HS-27A (cell line): ENCODE measurements at places on chromosomes 16 and 17.

DNA sequence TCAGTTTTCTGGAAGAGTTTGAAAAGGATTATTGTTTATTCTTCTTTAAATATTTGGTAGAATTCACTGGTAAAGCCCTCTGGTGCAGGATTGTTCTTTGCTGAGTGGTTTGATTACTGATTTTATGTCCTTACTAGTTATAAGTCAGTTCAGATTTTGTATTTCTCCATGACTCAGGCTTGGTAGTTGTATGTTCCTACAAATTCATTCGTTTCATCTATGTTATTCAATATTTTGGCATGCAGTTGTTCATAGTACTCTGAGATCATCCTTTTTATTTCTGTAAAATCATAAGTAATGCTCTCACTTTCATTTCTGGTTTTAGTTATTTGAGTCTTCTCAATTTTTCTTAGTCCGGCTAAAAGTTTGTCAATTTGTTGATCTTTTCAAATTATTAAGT is 58.1 kb upstream of the CRYM start:
- DNase-seq = no peak

GRCh38 chr16:4586291-4586690 is 28.4 kb downstream of the UBALD1 start:
- DNase-seq = no peak

DNA sequence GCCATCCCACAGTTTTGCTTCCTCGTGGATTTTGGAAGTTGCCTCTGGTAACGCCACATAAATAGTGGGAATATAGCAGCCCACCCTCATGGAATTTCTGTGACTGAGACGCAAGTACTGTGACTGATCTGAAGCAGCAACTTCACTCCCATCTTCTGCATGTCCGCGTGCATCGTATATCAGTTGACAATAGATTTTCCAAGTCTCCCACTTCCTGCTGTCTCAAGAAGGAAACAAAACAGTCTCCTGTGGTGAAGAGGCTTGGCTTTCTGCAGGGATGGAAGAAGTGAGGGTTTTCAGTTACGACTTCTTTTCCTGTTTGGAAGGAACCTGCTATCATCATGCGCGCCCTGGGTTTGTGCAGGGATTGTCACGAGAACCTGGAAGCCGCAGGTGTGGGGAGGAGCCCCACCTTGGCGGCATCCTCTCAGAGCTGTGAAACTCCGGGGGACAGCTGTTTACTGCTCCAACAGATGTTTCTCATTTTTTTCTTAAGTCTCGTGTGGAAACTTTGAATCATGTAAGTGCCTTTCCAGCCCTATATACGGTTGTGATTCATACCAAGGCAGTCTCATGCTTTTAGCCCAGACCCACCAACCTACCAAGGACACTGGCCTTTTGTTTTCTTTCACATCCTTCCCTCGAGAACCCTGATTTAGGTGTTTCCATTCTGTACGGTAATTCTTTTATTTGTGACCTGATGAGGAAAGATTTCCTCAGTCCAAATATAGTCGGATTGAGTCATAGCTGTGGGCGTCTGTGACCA is 57.5 kb downstream of the WIPI1 start:
- DNase-seq = no peak

DNA sequence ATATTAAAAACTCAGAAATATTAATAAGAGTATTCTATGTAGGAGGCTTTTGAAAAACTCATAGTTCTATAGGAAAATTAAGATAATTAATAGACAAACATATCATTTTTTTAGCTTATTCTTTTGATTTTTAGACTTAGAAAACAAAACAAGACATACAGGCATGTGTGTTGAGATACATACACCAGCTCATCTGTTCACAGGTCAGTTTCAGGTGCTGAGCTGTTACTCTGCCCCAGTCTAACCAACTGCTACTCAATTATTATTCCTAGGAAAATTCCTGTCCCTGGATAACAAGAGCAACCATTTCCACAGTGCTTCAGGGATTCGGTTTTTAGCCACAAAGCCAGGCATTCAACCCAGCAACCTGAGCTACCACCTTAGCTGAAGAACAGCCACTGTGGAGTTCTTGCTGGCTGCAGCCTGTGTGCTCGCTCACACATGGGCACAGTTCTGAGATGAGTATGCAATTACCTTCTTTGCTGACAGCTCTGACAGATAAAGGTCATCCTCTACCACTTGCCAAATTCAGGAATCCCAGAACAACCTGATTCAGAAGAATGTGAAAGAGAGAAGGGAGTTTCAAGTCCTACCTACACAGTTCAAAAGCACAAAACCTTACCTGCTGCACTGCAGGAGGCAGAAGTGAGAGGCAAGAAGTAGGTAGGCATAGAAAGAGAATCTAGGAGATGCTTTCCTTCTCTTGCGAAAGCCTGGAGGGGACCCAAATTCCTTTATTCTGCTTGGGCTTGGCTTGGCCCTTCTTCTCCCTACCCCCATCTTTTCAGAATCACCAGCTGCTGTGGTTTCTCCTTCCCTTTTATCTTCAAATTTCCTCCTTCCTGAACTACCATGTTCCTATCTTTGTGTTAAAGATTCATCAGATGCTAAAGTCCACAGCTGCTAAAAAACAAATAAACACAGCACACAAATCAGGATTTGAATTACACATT is 62.7 kb downstream of the TEX2 start:
- no peak for DNase-seq

DNA sequence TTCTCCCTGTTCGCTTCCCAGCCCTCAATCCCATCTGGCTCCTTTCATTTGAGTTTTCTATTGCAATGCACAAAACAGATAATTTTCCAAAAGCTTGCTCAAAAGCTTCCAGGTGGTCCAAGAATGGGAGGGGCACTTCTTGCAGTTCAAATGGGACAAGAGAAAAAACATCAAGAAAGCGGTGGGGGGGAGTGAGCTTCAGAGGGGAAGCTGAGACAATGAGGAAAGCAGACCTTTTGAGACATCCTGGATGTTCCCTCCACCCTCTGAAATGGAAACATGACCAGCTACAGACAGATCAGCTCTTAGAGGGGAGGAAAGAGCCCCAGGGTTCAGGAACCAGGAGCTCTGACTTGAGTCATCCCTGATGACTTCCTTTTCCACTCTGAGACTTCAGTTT is 368.2 kb downstream of the SLC39A11 start:
- DNase-seq = no peak

DNA sequence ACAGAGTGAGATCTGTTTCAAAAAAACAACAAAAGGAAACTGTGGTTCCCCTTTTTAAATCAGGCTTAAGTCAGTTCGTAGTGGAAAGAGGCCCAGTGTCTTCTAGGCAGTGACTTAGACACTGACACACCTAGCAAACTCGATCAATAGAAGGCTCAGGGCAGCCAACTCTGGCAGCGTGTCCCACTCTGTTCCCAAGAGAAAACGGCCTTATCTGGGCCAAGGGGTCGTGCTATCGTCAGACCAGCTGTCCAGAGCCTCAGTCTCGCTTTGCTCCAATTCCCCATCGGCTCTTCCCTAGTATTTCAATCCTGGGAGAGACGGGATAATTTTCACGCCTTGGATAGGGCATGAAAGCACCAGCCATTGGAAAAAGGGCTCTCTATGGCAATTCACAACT is 72.9 kb downstream of the SLC5A11 start:
- no peak for DNase-seq

- no peak for DNase-seq
These were observed 14.2 kb downstream of the SNX20 start for GRCh38 chr16:50666658-50667496.

DNA sequence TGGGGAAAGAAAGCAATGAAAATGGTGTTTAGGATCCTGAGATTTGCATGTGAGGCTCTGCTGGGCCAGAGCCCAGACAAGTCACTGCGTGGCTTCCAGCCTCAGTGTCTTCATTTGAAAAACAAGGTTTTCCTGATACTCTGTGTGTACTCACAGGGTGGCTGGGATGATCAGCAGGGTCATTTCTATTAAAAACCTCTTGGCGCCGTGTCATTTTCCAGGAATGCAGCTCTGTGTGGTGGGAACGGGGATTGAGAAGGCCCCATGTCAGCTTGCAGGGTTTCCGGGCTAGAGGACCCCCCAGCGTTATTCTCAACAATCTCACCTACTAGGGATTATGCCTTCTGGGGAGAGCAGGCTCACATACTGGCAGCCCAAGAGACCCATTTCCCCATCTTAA is 73.5 kb downstream of the FOXL1 start:
- DNase-seq = no peak

- DNase-seq = no peak
These were observed 26.8 kb downstream of the TRPV2 start for GRCh38 chr17:16442141-16442540.

- no peak for DNase-seq
These were observed 2.5 kb downstream of the TMEM92 start for GRCh38 chr17:50276588-50277356.

- DNase-seq = no peak
These were observed 122.9 kb upstream of the SMURF2 start for GRCh38 chr17:64785011-64785421.

DNA sequence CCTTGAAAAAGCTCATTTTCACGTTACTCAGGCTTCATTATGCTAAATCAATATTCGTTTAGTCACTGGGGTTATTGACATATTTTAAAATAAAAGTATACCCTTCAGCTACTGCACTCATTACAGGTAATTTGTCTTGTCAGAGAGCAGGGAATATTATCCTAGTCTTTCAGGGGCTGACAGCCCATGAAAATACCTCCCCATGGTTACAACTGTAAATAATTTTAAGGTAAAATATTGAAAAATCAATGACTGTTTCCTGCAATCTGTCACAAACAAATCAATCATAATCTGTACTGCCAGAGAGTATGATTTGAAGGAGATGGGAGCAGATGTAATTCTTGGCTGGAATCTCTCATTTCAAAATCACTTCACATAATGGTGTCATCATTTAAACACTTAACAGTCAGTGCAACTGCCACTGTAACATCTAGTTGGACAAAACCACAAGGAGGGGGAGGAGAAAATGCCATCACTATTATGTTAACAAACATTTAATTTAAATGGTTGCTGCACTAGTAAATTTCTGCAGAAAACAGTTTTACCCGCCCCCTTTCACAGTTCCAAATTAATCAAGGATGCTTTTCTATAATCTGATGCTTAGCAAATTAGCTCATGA is 9.3 kb upstream of the IRX5 start:
- no peak for DNase-seq

- no peak for DNase-seq
These were observed 46.3 kb downstream of the COG7 start for GRCh38 chr16:23406546-23407240.

DNA sequence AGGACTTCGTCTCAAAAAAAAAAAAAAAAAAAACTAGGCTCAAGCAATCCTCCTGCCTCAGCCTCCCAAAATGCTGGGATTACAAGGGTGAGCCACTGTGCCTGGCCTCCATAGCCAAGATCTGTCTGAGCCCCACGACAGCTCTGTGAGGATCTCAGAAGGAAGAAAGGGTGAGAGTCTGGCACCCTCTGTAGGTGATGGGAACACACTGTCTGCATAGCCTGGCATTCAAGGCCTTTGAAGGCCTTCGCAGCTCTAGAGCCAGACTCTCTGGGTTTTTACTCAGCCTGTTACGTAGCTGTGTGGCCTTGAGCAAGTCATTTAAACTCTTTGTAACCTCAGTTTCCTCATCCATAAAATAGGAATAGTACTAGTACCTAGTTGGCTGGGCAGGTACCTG is 6.3 kb upstream of the XPO6 start:
- DNase-seq = no peak

DNA sequence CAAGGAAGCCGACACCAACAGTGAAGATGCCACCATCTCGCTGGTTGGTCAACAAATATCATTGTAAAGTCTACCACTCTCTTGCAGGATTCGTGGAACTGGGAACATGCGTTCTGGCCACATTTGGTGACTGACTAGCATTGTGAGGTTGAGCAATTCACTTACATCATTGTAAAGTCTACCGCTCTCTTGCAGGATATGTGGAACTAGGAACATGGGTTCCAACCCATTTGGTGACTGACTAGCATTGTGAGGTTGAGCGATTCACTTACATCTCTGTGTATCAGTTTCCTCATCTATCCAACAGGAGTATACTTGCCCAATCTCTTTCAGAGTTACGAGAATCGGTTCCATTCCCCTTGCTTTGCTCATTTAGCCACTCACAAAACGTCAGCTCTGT is 42.6 kb upstream of the RPH3AL start:
- DNase-seq = no peak

GRCh38 chr16:83615953-83616350 is 191.8 kb upstream of the HSBP1 start:
- DNase-seq = no peak

- no peak for DNase-seq
These were observed 135.5 kb downstream of the ABCC1 start for GRCh38 chr16:16084874-16085273.

- DNase-seq = no peak
These were observed 31.7 kb upstream of the DHX40 start for GRCh38 chr17:59533694-59534093.

DNA sequence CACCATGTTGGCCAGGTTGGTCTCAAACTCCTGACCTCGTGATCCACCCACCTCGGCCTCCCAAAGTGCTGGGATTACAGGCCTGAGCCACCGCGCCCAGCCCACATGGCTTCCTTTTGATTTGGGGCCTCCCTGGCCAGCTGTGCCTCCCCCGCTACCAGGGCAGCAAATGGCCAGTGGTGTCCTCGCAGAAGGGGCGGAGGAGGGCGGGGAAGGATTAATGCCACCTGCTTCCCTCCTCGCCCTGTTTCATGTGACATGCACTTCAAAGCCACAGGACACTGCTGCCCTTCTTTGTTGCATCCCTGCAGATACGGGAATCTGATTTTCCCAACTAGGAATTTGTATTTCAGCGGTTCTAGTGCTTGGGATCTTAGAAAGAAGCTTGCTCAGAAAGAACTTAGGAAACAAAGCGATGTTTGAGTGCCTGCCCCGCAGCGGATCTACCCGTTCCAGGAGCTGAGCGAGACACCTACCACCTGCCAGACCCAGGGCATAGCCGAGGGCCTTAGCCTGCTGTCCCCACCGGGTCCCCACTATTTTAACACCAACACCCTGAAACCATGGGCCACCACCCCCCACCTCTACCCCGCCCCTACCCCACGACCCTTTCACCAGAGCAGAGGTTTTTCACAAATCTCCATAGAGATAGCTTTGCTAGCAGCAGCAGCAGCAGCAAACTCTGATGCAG is 37.7 kb upstream of the CCDC182 start:
- no peak for DNase-seq

DNA sequence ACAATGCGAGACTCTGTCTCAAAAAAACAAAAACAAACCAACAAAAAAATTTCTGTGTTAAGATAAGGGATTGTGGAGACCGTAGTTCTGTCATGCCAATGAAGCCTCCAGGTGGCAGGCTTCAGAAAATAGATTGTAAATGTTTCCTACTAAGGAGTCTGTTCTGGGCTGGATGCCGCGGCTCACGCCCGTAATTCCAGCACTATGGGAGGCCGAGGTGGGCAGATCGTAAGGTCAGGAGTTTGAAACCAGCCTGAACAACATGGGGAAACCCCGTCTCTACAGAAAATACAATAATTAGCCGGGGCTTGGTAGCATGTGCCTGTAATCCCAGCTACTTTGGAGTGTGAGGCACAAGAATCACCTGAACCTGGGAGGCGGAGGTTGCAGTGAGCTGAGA is 4.4 kb upstream of the SNX29 start:
- DNase-seq = no peak

- DNase-seq = no peak
These were observed 10.2 kb downstream of the FOXF1 start for GRCh38 chr16:86520317-86521210.

GRCh38 chr17:79632432-79632735 is 21.5 kb upstream of the RBFOX3 start:
- no peak for DNase-seq

GRCh38 chr16:57688487-57688986 is 6.1 kb upstream of the DRC7 start:
- no peak for DNase-seq

GRCh38 chr17:38705803-38706504 is 881 bp downstream of the MLLT6 start:
- no peak for DNase-seq
